ENCODE measurements at places on chromosomes 6 and 20.

GRCh38 chr20:51667002-51667408 is 101.2 kb downstream of the ATP9A start:
- DNase-seq = no peak

DNA sequence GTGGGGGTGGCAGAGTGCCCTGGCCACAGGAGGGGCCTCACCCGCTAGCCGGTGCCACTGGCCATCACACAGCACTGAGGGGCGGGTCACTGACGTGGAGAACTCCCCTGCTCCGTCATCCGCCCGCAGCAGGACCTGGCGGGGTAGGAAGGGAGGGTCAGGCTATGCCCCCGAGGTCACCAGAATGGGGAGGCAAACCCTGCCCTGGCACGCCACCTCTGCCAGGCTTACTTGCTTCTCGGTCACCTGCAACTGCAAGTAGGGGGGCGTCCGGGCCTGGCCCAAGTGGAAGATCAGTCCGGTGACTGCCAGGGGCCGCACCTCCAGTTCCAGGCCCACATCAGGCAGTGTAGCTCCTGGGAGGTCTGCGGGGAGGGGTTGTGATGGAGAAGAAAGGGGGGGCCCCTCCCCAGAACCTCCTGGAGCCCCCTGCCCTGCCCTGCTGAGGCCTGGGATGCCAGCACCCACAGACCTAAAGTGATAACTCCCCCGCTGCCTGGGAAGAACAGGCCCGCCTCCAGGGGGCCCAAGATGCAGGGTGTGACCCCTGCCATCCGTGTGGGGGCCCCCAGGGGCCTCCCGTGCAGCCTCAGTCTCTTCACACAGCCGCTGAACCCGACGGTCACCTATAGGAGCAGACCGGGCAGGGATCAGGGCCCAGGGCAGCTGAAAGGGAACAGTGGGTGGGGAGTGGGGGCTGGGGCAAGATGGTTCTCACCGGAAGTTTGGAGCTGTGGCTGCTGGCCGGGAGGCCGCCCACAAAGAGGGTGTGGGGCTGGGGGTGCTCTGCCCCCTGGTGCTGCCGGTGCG is 7.4 kb downstream of the ADRM1 start:
- DNase-seq = no peak

DNA sequence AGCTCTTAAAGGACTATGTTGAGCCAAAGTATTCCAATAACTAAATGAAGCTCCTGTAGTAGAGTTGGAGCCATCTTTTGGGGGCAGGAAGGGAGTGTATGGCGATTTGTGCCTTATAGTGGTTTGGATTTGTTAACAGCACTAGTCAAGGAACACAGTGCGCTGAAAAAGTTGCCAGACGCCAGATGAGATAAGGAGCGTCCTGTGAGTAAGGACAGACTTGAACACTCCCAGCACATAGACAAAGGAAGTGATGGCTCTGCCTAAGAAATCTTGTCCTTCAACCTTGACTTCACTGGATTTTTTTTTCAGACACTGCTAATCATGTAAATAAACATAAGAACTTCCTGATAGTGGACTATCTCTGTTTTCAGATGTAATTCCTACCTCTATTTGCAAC is 136.9 kb downstream of the TRMT11 start:
- DNase-seq = no peak

DNA sequence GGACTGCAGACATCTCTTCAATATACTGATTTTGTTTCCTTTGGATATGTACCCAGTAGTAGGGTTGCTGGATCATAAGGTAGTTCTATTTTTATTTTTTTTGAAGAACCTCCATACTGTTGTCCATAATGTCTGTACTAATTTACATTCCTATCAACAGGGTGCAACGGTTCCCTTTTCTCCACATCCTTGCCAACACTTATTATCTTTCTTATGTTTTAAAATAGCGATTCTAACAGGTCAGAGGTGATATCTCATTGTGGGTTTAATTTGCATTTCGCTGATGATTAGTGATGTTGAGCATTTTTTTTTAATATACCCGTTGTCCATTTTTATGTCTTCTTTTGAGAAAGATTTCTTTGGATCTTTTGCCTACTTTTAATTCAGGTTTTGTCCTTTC is 2.0 kb upstream of the TP53RK start:
- no peak for DNase-seq

- no peak for DNase-seq
Observed at GRCh38 chr6:98036344-98036923, 753.4 kb upstream of the MMS22L start.

GRCh38 chr6:85464722-85465150 is 14.9 kb downstream of the NT5E start:
- DNase-seq = peak; percentile 48

- peak; percentile 45 for DNase-seq
Observed at GRCh38 chr20:32483351-32484224, 101.5 kb downstream of the NOL4L start.

DNA sequence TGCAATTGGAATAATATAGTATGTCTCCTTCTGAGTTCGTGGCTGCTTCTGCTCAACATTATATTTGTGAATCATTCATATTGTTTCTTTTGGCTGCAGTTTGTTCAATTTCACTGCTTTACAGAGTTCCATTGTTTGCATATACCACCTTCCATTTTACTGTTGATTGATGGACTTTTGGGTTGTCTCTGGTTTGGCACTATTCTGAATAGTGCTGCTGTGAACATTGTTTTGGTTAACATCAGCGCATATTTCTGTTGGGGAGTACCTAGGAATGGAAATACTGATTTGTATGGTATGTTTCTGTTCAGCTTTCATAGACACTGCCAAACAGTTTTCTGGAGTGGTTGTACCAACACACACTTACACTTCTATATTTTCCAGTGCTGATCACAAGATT is 46.9 kb downstream of the UST start:
- DNase-seq = no peak

- DNase-seq = no peak
Observed at GRCh38 chr6:105757512-105758200, 328.5 kb upstream of the PRDM1 start.

- DNase-seq = no peak
Observed at GRCh38 chr20:37396416-37397075, 50.6 kb downstream of the SRC start.

DNA sequence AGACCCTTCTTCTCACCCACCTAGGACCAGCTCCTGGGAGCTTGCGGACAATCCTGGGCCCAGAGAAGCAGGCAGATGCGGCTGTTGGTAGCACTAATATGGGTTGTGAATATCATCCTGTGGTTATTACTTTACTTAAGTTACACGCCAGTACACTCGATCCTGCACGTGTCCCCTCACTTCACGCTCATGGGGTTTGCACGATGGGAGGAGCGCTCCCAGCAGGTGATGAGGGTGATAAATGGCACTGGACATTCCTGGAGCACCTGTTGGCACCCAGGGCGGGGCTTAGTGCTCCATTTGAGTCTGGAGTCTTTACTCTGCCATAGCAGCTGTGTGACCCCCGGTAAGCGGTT is 335.1 kb downstream of the PREX1 start:
- DNase-seq = no peak

DNA sequence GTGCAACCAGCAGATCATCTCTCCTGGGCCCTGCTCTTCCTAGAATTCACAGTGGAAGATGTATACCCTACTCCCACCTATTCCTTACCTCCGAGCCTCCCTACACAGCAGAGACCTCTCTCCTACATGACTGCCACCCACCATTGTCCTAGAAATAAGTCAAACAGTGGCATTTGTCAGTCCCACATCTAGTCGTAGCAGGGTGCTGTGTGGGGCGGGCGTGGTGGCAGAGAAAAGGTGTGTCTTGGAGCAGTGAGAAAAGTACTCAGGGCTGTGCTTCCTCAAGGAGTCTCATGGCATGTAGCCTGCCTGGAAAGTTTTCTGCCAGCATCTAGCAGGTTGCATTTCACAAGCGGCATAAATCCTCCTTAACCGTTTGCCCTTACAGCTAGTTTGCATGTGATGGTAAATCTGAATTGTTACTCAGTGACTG is 59.4 kb upstream of the PTGIS start:
- no peak for DNase-seq

GRCh38 chr6:128347123-128347522 is 173.3 kb downstream of the PTPRK start:
- DNase-seq = no peak

DNA sequence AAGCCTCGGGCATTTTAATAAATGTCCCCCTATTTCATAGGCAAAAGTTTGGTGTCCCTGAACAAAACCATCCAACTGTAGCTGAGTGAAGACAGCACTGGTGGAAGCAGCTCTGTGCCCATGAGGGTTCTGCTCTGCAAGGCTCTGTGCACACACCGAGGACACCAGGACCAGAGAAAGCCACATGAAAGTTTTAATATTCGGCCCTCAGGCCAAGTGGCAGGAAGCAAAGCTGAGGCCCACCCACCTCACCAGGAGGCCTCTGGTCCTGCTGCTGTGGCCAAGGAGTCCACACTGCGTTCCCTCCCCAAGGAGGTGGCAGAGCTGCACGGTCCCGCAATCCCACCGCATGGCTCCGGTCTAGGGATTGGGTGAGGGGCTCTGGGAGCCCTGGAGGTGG is 62.6 kb upstream of the RPS6KA2 start:
- no peak for DNase-seq

- DNase-seq = no peak
Observed at GRCh38 chr20:17128206-17128605, 98.6 kb upstream of the PCSK2 start.

DNA sequence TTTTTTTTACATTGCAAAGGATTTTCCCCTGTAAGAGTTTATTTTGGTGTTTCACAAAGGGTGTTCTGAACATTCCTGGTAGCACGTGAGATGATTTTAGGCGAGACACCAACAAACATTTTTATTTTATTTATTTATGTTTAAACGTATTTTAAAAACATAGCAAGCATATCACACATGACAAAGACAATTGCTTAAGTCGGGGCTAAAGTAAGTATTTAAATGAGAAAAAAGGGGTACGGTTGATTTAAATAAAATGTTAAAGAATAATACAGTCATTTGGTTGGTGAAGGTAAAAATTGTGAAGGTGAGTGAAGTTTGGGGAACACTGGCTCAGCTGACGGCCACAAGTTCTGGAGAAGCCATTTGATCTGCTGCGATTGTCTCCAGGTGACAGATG is 129.7 kb downstream of the BMP7 start:
- no peak for DNase-seq

DNA sequence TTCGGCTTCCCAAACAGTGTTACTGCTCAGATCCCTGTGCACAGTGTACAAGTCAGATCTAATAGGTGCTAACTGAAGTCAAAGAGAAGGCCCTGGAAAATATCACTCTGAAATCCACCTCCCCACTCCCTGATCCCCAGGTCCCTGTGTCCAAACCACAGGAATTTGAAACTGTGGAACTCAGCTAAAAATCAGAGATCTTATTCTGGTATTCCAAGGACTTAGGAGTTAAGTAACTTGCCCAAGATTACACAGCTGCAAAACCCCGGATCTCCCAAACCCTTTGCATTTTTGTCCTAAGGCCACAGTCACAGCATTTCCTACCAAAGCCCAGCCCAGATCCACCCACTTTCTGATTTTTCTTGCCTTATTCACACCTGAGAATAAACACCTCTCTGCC is 32.3 kb upstream of the SLC23A2 start:
- no peak for DNase-seq

GRCh38 chr6:120328521-120328920 is 979.0 kb upstream of the MAN1A1 start:
- no peak for DNase-seq

DNA sequence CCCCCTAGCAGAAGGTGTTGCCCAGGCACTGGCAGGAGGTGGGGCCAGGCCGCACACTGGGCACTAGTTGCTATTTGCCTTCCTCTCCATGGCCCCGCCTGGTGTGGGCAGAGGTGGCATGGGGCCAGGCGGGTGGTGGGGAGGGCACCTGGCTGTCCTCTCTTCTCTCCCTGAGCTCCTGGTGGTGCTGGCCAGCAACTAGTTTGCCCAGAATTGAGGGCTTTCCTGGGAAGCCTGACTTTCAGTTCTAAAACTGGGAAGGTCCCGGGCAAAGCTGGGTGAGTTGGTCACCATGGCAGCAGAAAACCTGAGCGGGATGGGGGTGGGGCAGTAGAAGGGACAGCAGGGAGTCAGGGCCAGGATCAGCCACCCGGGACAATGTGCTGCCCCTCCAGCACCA is 48.2 kb downstream of the RBM38 start:
- DNase-seq = no peak

GRCh38 chr20:17568045-17568788 is 1.7 kb upstream of the DSTN start:
- DNase-seq = no peak

DNA sequence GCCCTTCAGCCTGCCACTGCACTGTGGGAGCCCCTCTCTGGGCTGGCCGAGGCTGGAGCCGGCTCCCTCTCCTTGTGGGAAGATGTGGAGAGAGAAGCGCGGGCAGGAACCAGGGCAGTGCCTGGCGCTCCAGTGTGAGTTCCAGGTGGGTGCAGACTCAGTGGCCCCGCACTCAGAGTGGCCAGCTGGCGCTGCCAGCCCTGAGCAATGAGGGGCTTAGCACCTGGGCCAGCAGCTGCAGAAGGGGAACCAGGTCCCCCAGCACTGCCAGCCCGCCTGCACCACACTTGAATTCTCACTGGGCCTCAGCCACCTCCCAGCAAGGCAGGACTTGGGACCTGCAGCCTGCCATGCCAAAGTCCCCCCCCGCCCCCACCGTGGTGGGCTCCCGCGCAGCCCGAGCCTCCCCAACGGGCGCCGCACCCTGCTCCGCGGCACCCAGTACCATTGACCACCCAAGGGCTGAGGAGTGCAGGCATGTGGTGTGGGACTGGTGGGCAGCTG is 205.9 kb downstream of the CLVS2 start:
- no peak for DNase-seq

GRCh38 chr20:21101453-21101931 is 4.7 kb downstream of the LINC00237 start:
- DNase-seq = no peak

- no peak for DNase-seq
Observed at GRCh38 chr6:144331491-144331969, 46.4 kb downstream of the UTRN start.

DNA sequence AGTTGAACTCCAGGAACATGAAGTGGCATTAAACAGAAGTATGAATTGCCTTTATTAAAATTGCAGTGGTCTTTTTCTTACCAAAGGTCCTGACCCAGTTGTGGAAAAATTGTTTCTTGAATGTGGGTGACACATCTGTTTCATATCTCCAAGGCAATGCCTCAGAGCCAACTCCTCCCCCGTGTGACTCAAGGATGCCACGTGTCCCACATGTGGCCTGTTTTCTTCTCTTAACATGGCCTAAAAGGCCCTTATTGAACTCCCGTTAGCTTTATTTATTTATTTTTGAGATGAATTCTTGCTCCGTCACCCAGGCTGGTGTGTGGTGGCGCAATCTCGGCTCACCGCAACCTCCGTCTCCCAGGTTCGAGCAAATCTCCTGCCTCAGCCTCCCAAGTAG is 128.4 kb upstream of the ESR1 start:
- DNase-seq = peak; percentile 37

DNA sequence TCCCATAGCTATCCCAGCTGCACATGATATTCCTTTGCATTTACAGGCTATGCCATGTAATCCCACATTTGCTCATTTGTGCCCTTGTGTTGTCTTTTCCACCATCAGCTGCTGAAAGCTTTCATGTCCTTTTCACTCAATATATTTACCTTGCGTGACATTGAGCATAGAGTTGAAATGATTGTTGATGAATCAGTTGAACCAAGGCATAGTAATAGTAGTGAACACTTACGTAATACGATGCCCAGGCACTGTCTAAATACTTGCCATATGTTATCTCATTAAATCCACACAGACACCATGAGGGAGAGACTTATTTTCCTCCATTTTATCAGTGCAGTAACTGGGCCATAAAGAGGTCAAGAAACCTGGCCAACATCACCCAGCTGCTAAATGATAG is 13.1 kb downstream of the RNF8 start:
- no peak for DNase-seq
